ENCODE measurements at places on chromosomes 7 and 10.

GRCh38 chr10:109824206-109824605, 99.1 kb downstream of the XPNPEP1 start:
- DNase-seq = no peak

DNA sequence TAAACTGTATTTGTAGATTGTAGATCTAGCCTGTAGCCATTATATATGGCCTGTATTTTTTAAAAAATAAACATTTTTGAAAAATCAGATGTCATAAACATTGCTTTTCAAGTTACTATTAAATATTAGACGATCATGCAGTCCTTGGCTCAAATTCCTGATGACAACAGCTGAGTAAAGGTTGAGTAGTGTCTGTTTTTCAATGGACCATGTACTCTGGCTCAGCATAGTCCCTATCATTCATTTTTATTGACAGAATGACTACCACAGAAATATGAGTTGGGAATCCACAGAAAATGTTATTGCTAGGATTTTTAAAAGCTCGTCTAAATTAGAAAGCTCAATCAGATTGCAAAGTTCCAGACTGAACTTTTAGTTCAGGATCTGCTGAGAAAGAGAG, 145.4 kb downstream of the SORCS1 start:
- no peak for DNase-seq

- DNase-seq = no peak
Observed at GRCh38 chr7:52877240-52877639, 158.2 kb upstream of the POM121L12 start.

- DNase-seq = no peak
Observed at GRCh38 chr10:124214610-124215375, 121.4 kb upstream of the CHST15 start.

DNA sequence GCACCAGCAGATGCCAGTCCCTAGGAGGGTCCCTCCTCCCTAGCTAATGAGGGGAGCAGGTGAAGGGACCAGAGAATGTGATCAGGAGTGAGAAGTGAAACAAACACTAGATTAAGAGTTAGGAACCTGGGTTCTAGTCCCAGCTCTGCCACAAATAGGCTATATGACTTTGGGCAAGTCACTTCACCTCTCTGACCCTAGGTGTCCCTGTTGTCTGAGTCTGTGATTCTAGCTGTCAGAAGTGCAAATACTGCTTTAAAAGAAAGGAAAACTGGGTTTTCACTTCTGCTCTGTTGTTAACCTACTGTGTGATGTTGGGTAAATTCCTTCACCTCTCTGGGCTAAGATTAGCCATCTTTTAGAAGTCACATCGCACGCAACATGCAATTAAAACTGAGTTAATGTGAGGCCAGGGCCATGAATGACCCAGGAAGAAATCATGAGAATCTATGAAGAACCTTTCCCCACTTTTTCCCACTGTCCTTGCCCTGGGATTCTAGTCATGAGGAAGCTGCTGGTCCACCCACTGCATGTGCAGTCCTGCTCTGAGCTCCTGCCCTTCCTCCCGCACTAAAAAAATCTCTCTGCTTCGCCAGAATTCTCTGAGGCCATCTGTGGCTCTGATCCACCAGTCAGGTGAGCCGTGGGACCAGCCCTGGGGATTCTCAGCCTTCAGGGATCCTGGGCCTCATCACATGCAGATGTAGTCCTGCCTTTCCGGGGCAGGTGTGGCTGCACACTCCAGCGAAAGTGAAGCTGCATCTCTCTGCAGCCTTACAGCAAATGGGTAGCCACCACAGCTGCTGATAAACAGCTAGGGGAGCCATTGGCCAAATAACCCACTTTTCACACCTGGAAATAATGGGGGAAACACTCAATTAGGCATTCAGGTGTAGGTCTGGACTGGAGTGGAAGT, 181.7 kb downstream of the PLXNA4 start:
- DNase-seq = no peak

DNA sequence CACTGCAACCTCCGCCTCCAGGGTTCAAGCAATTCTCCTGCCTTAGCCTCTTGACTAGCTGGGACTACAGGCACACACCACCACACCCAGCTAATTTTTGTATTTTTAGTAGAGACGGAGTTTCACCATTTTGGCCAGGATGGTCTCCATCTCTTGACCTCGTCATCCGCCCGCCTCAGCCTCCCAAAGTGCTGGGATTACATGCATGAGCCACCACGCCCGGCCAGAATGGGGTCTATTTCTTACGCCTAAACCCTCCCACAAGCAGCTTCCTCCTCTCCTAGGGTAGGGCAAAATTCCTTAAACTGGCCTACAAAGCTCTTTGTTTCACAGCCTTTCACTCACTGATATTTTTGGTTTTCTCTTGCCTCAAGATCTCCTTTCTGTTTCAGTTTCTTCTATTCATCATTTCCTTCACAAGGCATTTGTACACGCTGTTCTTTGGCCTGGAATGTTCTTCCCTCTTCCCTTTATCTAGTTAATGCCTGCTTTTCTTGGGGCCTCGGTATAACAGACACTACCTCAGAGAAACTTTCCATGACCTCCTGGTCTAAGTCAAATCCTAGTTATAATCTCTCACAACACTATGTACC, 6.7 kb downstream of the CPEB3 start:
- no peak for DNase-seq

Measured in stomach (tissue), 19 donors.